ENCODE measurements at places on chromosomes 4 and X.

GRCh38 chrX:112270991-112271390, 188.4 kb upstream of the TRPC5 start:
- DNase-seq, result no peak

GRCh38 chr4:76208005-76208765, 5.4 kb downstream of the SCARB2 start:
- DNase-seq, result no peak

DNA sequence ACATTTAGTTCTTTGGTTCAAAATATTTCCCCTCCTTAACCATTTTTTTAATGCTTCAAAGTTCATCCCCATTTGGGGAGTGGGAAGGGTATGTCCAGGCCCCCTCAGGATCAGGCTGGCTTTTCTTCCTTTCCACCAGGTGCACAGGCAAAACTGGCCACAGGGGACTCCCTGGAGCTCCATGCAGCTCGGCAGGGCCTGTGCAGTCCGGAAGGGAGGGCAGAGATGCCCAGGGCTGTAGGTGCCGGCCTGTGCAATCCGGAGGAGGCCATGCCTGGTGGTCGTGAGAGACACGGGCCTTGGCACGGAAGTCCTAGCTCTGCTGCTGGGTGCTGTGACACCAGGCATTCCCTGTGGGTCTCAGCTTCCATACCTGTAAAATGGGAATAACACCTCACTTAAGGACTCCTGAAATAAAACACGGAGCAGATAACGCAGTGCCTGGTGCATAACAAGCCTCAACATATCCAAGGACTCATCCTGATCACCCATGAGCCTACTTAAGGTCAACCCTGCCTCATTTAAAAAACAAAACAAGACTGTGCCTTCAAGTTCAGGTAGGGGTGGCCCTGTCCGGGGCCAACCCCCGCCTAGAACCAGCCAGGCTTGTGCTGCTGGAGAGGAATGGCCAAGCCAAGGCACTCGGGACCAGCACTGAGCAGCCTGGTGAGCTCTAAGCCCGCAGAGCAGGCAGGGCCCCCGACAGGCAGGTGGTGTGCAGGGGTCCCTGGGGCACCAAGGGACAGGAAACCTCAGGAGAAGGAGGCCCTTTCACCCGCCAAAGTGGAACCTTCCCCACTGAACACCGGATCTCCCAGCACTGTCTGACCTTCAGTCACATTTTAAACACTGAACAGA, 21.2 kb upstream of the CYP4V2 start:
- no peak for DNase-seq

DNA sequence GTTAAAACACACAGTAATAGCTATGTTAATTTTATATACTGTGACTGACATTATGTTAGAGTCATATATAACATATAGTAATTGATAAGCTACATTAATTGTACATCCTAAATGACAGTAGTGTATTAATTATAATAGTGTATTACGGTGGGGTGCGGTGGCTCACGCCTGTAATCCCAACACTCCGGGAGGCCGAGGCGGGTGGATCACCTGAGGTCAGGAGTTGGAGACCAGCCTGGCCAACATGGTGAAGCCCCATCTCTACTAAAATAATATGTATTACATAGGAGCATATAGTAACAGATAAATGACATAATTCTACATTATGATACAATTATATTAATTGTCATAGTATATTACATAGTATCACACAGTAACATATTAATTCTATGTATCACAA, 12.2 kb downstream of the ASMTL start:
- no peak for DNase-seq

DNA sequence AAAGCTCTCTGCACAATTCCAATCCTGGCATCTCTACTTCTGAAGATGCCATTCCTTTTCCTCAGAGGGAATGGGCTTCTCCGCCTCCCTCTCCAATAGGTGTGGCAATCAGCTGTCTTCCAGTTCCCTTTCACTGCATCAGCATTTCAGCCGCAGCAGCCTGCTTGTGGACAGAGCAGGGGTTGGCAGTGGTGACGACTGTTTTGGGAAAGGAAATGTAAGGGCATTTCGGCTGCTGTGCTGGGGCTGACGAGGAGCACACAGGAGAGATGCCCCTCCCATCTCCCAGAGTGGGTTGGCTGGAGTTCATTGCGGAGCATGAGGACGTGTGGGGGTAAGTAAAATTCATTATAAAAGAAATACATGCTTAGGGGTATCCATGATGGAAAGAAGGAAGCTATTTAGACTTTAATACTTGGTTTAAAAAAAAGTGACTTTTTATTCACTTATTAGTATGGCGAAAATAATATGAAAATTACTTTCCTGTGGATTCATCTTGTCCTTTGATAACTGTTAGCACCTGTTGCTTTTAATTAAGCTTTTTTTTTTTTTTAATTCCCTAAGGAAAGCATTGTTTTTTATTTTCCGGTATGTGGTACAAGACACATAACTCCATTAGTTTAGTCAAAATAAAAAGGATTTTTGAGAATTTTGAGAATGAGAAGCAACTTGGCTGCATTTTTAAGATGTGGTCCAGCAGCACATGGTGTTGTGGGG, at the start of gene LIMCH1:
TSS of gene LIMCH1 (plus strand) at position 141 of the 717 bp plus-strand sequence. CDS start 67,839 bp downstream, outside the sequence.
- peak; percentile 66 for DNase-seq

DNA sequence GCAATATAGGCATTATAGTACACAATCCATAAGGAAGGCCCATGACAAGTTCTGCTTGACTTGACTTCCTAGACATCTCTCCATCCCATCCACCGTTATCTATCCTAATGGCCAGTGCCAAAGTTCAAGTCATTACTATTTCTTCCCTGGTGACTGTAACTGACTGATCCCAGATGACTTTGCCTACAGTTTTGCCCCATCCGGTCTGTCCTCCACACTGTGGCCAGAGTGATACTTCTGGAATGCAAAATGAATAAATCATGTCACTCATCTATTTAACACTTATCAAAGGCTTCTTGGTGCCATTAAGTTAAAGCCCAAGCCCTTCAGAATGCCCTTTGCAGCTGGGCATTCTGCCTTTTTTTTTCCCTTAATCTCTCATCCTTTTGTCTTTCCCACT, 130.8 kb downstream of the PPARGC1A start:
- DNase-seq, result no peak

DNA sequence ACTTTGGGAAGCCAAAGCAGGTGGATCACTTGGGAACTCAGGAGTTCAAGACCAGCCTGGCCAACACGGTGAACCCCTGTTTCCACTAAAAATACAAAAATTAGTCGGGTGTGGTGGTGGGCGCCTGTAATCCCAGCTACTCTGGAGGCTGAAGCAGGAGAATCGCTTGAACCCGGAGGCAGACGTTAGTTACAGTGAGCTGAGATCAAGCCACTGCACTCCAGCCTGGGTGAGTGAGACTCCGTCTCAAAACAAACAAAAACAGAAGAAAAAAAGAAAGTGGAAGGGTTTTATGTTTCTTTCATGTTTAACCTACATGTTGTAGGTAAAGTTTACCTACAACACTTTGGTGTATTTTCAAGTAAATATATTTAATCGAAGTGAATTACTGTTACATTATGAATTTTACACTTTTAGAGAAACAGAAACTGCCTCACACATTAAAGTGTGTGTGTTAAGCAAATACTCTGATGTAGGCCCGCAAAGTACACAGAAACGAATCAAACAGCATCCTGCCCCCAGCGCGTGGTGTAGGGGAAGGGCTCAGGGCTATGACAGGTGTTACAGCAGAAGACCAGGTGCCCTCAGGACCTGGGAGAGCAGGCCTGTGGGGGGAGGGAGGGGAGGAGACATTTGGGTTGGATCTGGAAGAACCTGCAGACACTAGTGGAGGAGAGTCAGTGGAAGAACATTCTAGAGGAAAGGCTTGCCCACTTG, 39.0 kb downstream of the PTTG2 start:
- no peak for DNase-seq

GRCh38 chr4:41647383-41647782, 101.1 kb downstream of the PHOX2B start:
- DNase-seq, result no peak

- DNase-seq, result no peak
These were observed 41.1 kb downstream of the REELD1 start for GRCh38 chr4:146255463-146255862.

DNA sequence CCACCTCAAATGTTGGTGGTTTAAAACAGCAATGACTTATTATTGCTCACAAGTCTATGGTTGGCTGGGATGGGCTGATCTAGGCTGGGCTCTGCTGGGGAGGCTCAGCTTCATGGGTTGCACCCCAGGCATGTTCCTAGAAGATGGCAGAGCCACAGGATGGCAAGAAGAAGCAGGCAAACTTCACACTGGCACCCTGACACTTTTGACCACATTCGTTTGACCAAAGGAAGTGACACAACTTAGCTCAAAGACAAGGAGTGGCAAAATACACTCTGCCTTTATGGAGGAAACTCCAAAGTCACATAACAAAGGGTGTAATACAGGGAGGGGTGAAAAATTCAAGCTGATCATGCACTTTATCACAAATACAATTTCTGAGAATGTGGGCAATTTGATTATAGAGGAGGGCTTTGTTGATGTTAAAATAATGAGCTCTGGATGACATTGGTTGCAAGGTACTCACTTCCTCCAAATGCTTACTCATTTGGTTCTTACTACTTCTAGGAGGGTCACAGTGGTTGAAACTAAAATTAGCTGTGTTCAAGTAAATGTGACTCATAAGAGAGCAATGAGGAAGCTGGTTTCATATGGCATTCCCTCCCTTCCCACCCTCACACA, 249.2 kb upstream of the RPS6KA3 start:
- no peak for DNase-seq

DNA sequence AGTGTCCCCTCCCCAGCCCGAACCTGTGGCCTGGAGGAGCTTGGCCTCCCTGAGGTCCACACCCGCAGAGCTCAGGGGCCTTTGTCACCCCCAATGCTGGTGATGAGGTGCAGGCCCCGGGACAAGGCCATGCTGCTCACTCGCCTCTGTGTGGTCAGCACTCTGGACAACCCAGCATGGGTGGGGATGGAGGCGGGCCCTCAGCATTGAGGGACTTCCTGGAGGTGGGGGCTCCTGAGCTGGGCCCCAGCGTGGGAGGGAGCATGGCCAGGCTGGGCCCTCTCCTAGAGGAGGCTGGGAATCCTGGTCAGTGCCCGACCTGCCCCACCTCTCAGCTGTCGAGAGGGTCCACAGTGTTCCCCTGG, 30.6 kb downstream of the TACC3 start:
- DNase-seq, result no peak

DNA sequence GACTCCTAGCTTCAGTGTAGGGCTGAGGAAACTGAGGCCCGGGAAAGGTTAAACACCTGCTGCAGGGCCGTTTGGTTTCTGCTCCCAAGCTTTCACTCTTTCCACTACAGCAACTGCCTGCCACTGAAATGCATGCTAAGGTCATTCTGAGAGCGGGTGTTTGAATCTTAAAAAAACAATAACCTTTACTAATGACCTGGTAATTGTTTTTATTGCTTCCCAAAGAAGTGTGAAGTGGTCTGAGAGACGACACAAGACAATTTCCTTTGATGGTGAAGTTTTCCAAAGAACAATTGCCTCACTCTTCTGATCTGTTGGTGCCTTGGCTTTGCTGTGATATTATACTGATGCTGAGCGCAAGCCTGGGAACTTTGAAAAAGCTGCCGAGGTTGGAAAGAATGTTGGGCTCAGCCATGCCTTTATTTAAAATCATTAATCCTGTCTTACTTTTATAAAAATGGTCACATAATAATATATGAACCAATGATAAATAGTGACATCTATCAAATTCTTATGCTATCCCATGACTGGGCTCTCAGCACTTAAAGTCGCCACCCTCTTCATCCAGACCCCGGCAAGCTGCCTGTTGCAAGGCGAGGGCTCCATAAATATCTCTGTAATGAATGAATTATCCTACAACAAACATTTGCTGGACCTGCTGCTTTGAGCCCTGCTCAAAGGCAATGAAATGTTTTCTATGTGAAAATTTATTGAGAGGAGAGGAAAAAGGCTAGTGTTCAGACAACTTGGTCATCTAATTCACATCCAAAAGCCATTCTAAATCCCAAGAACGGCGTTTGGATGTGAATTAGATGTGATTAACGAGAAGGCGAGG, 67.8 kb upstream of the SOD3 start:
- no peak for DNase-seq
